ENCODE measurements at places on chromosomes 1 and 21.
A peak's percentile ranks its signal among the peaks of the same experiment; 100 is the strongest.

- peak; percentile 96 for DNase-seq
Measured at GRCh38 chr1:201896951-201897391, 8.3 kb downstream of the SHISA4 start.

GRCh38 chr1:93629101-93630059 is 52.3 kb downstream of the BCAR3 start:
- peak; percentile 80 for DNase-seq

- peak; percentile 93 for DNase-seq
Measured at GRCh38 chr1:162019006-162019405, 4.7 kb downstream of the OLFML2B start.

DNA sequence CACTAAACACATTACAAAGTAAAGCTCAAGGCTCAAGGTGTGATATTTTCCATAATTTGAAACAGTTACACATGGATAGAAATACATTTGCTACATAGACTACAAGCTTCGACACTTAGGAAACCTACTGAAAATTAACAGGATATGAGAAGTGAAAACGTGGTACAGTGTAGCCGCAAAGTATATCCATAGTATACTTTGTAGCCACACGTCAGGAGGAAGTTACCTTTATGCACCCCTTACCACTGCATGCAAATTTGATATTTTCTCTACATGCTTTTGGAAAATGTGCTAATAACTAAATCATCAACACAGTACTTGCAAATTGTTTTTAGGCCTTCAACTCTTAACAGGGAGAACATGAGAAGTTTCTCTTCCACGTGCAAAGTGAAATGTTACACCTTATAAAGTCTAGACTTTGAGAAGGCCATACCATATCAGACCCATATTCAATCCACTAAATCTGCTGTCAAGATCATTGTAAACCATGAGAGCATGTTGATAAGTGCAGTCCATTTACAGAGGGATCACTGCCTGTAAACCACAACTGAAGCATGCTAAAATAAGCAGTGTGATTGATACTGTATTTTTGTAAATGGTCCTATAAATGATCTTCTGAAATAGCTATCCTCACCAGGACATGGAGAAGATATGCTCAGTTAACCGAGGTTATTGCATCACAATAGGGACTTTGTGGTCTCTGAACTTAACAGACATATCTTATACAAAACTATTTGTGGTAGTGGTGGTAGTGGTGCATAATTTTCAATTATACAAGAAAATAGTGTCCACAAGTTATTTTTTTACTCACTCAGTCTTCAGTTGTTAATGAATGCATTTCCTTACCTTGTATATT is 64.7 kb downstream of the VAV3 start:
- no peak for DNase-seq

- peak; percentile 89 for DNase-seq
Measured at GRCh38 chr1:212247179-212247721, 38.0 kb upstream of the PPP2R5A start.

- no peak for DNase-seq
Measured at GRCh38 chr1:214384373-214385079, 103.6 kb downstream of the SMYD2 start.

DNA sequence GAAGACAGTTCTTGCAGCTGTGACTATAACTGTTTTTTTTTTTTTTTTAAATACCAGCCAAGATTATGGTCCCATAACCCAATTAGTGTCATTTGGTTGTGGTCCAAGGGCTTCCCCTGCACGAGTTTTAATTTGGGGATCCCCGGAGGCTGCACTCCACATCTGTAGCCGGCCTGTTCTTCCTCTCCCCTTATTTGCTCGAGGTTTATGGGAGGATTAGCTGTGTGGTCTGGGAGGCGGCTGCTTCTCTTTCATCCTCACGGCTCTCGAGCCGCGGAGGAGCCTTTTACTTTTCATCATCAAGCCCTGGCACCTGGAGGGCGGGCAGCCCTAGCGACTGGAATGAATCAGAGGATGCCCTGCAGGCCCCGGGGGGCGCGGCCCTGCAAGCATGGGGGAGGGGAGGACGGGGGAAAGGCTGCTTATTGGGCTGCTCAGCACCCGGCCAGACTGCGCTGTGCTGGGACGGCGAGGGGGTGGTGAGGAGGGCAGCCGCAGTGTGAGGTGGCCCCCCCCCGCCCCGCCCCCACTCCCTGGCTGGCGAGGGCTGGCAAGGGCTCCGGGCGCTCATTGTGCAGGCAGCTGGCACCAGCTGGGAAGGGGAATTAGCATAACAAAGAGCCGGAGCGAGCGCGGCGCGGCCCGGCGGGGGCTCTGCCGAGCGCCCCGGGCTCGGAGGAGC is 18.5 kb downstream of the SERTAD4 start:
- peak; percentile 44 for DNase-seq

DNA sequence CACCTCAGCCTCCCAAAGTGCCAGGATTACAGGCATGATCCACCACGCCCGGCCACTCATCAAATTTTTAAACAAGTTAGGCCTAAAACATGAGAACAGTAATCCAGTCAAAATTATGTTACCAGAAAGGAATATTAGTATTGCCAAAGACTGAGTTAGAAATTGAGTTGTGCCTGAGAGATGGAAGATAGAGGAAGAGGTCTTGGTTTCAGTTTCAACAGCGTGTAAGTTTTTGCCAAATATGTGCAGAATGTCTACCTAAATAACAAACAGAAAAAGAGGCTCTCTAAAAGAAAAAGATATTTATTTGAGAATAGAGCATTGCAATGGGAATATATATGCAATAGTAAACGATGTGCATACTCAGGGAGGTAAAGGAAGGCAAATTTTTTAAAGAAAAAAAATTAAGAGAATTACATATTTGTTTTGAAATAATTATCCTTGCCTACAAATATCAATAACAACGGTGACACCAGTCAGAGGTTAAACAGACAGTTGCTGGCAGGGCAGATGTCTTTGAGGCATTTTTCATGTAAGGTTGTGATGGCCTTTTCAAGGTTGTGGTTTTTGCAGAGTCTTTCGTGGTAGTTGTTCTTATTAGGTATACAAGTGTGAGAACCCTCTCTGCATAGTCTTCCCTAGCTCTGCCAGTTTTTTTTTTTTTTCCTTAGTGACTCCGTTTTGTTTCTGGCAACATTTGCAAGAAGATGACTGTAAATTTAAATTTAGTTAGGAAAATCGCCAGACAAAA is 2.2 kb upstream of the CD1B start:
- DNase-seq: no peak

DNA sequence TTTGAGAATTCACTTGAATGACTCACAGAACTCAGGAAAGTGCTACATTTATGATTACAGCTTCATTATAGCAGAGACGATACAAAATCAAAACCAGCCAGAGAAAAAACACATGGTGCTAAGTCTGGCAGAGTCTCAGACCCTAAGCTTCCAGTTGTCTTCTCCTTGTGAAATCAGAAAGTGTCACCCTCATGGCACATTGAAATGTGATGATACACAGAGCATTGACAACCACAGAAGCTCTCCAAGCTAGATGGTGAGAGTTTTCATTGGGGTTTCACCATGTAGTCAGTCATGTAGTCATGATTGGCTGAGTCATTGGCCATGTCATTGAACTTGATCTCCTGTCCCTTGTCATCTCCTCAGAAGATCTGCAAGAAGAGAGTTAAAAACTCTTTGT is 526.6 kb downstream of the MRPL39 start:
- peak; percentile 12 for DNase-seq

GRCh38 chr1:32062867-32063230 is 9.9 kb upstream of the TMEM39B start:
- DNase-seq: peak; percentile 66

DNA sequence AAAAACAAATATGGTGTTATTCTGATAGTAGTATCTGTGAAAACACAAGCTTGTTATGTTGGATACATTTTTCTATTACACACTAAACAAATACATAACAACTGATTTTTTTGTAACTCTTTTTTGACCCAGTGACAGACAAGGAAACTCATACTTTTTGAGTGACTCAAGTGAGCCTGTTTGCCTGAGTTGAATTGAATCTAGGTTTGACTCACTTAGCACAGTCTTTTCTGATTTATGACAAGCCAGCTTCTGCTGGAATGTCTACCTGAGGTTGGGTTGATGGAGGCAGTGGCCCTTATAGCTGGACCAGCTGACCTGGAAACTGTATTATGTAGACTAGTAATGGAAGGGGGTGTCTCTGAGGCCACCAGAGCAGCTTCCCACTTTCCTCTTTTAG is 4.2 kb upstream of the CLCA4 start:
- peak; percentile 3 for DNase-seq

DNA sequence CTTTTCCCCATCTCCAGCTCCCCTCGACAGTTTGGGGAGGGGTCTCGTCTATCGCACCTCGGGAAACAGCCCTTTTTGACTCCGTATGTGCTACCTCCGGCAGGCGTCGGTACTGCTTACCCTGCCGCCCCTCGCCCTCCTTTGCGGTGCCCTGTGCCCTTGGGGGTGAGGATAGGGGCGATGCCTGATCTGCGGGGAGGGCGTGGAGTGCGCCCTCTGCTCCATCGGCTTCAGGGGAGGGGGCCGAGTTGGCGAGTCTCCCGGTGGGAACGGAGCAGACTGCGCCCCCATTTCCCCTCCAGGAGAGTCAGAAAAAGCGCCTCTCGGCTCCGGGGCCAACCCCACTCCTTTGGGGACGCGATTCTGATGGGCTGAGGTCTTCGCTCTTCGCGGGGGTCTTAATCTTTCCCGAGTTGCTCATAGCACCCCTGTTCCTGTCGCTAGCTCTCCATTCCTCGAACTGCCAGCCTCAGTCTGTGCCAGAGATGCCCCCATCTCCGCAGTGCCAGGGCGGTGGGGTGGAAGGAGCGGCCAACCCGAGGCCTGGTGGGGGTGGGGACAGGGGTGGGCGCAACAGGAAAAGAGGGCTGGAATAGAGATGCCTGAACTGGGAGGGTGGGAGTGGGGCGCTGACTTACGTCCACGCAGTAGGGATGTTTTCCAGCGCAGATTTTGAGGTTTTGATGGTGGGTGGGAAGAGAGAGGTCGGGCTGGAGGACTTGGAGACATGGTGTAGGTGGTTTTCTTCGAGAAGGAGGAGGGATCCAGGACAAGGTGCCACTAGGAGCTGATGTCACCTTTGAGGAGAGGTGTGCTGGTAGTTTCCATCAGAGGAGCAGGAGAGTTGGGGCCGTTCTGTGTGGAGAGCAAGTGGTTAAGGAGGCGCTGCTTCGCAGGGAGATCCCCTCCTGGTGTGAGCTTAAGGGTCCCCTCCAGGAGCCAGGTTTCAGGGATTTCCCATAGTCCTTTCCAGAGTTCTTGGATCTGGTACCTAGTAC is 674 bp downstream of the PPFIA4 start:
- no peak for DNase-seq

- DNase-seq: no peak
Measured at GRCh38 chr1:169009666-169010065, 96.8 kb upstream of the ATP1B1 start.

GRCh38 chr1:203564024-203564423 is 62.6 kb upstream of the ATP2B4 start:
- peak; percentile 82 for DNase-seq

DNA sequence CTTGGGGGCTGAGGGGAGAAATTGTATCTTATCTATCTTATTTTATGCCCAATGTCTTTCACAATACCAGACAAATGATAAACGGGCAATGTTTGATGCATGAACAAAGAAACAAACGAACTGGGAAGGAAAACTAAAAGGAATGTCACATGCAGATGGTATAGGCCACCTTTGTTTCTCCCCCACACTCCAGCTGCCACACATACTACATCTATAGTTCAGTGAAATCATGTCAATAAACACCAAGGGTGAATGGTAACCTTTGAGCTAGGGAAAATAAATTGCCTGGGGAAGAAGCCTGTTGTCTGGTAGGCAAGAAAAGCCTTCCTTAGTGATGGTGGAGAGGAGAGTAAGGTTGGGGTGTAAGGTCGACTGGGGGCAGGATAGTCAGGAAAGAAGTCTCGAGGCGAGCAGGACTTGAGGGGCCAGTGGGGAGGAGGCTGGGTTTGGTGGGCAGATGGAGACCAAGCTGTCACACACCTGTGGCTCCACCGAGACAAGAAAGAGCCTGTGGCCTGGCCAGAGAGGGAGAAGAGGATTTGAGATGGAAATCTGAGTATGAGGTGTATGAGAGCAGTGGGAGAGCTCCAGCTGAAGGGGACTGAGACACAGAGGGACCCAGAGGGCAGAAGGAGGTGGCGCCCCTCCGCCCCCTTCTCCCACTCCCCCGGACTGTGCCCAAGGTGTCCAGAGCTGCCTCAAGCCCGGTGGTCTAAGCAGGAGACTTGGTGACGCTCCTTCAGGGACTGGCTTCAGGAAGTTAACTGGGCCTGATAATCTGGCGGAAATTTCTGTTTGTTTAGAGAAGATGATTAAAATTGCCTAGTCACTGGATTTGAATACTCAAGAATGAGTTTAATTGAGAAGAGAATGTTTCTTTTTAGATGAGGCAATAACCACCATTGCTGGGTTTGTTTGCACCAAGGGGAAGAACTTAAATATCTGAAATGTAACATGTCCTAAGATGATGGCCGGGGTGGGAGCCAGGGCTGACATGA is 37.3 kb downstream of the ATF3 start:
- DNase-seq: no peak

DNA sequence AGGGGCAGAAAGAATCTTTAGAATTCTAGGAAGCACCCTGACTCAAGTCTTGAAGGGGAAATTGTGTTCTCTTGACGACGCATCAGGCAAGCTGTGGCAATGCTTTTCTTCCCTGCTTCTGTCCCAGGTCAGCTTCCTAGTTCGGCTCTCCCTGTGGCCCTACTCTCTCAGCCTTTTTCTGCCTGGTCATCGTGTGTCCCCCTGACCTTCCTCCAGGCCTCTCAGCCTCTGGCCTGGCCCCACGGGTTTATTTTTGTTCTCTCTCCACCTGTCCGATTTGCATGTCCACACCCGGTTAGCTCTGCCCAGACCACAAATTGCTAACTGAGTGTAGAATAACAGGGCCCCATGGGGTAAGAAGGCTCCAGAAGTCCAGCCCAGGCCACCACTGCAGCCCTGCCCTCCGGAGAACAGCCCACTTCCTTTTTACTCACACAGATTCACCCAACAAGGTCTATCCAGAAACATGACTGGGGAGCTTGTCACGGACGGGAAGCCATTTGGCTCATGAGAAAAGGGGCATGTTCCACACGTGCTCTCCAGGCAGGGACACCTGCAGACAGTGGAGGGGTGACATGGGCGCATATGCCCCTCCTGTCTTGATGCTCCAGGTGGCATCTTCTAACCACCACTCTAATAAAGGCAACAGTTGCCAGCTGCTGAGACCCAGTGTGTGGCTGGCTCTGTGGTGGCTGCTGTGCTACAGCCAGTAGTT is 9.8 kb downstream of the KCNN3 start:
- no peak for DNase-seq

DNA sequence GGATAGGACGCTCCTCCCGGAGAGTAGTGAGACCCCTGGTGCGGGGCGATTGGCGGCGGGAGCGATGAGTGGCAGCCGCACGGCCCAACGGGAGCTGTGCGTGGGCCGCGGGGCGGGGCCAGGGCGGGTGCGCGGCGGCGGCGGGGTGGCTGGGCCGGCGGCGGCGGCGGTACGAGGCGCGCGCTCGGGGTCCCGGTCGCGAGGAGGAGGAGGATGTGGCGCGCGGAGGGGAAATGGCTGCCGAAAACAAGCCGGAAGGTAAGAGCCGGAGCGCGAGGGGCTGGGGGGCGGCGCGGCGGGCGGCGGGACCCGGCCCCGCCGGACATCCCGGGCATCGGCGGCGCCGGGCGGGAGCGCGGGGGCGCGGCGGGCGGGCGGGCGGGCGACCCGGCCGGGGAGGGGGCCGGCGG is at the start of gene CAMTA1:
Gene CAMTA1 (plus strand): TSS at position 137 of the 410 bp plus-strand sequence. CDS start 77 bp downstream, at position 214.
- DNase-seq: no peak

GRCh38 chr1:110102081-110102480 is 10.2 kb upstream of the UBL4B start:
- peak; percentile 76 for DNase-seq

GRCh38 chr1:165575468-165576099 is 31.8 kb downstream of the LRRC52 start:
- no peak for DNase-seq
